ENCODE measurements at places on chromosomes 11 and 22.

DNA sequence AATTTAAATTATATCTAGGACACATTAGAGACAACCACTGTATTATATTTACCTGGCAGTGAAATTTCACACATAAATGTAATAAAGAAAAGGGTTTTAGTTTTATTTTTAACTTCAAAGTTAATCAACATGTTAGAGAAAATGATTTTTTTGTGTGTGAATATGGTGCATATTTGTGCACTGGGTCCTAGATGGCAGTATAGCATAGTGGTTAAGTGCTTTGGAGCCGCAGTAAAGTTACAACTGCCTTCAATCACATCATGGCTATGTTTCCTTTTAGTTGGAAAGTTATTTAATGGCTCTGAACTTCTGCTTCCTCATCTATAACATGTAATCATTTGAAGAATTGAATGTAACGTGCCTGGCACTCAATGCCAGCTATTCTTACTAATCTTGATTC lies 108.9 kb upstream of the DDI1 start:
- no peak for DNase-seq

GRCh38 chr11:118673361-118674081 lies 5.9 kb downstream of the TREH start:
- DNase-seq = no peak

GRCh38 chr11:9625162-9625561 lies 38.7 kb upstream of the SWAP70 start:
- DNase-seq = no peak

DNA sequence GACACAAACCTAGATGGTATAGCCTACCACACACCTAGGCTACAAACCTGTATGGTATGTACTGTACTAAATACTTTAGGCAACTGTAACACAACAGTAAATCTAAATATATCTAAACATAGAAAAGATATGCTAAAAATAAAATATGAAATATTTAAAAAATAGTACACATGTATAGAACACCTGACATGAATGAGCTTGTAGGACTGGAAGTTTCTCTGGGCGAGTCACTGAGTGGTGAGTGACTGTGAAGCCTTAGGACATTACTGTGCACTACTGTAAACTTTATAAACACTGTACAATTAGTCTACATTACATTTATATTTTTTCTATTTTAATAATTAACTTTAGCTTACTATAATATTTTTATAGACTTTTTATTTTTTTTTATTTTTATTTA lies 1301.3 kb downstream of the FAM181B start:
- no peak for DNase-seq

DNA sequence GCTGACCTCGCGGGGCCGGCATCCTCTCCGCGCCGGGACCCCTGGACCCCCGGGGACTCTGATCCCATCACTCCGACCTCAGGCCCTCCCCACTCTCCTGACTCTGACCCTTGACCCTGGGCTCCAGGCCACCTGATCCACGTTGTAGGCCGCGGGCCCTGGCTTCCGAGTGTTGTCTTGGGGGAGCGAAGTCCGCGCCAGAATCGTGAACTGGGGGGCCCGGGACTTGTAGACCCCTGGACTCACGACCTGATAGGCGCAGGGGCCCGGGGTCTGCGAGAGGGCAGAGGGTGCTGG lies 716 bp upstream of the TYMP start:
- no peak for DNase-seq

- no peak for DNase-seq
Measured at GRCh38 chr11:7844521-7844920, 47.8 kb upstream of the OR5P2 start.

DNA sequence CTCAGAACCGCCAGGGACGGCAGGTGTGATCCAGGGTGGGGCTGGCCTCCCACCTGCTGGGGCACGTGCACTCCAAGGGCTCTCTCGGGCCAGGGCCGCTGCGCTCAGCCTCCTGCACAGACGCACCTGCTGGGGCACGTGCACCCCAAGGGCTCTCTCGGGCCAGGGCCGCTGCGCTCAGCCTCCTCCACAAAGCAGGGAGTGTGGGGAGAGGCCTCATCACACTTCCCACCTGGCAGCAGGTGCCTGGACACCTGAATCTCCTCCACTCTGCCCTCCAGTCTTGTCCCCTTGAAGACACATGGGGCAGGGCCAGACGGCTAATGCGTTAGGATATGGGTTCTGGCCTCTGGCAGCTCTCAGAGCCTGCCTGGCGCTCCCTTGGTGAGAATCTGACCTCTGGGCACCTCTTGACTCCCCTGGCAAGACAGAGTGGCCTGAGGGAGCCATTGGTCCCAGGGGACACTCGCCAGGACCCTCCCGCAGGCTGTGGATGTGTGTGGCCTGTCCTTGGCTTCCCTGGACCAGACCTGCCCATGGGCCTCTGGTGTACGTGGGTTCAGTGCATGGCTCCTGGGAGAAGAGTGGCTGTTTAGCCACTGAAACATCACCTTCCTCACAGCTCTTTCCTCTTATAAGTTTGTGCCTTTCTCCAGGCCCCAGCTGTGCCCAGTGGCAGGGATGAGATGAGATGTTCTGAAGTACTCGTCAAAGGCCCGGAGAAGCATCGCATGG lies 73.5 kb downstream of the BRD1 start:
- no peak for DNase-seq

GRCh38 chr11:118382954-118383353 lies 18.5 kb upstream of the ATP5MG start:
- DNase-seq = no peak

DNA sequence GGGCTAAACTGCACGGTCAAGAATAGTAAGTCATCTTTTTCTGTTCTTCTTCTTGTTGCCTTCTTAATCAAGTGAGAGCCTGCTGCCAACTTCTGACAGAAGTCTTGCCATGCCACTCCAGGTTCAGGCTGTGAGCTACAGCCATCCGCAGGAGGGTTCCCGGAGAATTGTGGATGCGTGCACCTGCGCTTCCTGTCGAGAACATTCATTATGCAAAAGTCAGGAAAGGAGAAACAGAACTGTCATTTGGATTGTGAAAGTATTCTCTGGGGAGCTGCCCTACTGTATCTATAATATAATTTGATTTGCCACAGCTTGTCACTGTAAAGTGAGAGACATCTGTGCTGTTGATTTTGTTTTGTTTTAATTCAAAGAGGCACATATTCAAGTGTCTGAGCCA lies 12.3 kb downstream of the IL17RA start:
- DNase-seq = no peak

GRCh38 chr11:120032766-120033390 lies 105.0 kb downstream of the TRIM29 start:
- no peak for DNase-seq

DNA sequence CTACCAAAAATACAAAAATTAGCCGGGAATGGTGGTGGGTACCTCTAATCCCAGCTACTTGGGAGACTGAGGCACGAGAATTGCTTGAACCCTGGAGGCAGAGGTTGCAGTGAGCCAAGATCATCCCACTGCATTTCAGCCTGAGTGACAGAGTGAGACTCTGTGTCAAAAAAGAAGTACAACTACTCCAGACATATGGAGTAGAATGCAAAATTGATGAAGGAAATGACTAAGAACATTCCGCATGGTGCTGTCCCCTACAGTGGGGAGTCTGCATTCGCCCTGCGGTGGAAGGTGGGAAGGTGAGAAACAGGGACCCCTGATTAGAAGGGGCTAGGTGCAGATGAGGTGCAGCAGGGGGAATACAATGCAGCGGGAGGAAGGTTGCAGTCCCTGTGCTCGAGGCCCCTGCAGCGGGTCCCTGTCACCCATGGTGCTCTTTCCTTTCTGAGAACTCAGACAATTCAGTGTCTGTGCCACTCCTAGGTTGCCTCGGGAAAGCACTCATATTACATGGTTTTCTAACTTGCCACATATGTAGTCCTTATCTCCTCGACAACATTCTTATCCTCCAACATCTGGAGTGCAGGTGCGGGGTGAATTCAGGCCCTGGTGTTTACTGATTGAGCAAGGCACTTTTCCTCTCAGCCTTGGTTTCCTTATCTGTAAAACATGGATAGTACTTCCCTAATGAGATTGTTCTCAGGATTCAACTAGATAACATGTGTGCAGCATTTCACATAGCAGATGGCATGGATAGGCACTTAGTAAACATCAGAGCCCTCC lies 5.2 kb downstream of the POLD4 start:
- DNase-seq = no peak

- DNase-seq = no peak
Measured at GRCh38 chr11:65430406-65431217, 8.0 kb downstream of the NEAT1 start.

DNA sequence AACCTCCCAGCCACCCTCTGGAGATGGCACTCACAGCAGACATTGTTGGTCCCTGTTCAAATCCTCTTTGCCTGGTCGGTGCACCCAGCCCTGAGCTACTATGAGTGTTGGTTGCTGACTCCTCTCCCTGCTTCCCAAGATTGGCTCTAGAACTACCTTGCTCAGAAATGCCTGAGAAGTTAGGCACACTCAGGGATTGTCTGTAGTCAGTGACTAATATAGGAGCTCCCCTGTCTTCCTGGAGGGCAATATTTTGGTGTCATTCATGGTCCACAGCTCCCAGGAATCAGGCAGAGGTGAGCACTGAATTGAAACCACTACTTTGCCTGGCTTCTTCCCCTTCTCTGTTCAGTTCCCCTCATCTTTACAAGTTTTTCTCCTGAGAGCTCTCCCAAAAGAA lies 325.9 kb downstream of the MIAT start:
- no peak for DNase-seq

DNA sequence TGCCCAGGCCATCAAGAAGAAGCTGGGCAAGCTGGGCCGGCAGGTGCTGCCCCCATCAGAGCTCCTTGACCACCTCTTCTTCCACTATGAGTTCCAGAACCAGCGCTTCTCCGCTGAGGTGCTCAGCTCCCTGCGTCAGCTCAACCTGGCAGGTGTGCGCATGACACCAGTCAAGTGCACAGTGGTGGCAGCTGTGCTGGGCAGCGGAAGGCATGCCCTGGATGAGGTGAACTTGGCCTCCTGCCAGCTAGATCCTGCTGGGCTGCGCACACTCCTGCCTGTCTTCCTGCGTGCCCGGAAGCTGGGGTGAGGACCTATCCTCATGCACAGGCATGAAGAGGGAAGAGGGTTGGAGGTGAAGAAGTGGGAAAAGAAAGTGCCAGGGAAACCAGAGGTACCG lies 5.3 kb upstream of the NHERF4 start:
- DNase-seq = no peak

DNA sequence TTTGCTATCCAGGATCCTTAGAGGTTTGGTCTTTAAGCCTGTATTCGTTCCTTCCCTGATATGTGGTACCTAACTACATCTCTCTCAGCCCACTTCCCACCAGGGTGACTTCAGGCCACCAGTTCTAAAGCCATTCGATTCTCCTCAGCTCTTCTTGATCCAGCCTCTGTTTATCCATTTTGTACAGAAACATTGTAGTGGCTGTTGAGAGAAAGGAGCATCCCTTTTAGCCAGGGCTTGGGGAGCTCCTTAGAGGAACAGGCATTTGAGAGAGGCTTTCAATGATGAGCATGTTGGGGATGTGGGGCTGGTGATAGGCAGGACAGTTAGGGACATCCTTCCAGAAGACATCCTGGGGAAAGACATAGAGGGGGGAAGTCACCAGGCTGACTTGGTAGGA lies 17.9 kb downstream of the UBE2L3 start:
- DNase-seq = no peak

DNA sequence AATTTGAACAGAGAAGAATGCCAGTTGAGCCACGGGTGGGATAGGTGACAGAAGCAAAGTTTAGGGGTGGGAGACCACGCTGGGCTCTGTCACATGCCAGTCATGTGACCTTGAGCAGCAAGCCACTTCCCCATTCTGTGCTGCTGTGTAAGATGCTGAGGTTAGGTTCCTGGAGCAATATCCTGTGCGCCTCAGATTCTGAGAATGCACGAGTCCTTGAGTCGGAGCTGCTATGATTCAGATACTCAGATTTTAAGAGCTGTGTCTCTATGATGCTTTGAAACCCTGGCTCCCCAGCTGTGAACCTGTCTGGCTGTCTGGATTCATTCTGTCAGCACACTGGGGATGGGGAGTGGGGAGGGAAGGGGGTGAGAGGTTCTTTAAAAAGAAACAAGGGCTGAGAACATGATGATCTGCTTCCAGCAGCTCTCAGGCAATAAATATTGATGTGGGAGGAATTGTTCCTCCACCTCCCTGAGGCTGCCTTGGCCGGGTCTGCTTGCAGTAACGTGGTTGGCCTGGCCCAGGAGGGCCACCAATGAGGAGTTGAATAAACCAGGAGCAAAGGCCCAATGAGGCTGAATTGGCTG lies 24.0 kb downstream of the SLCO2B1 start:
- no peak for DNase-seq

GRCh38 chr11:7604331-7604955 lies 68.9 kb downstream of the CYB5R2 start:
- DNase-seq = no peak

DNA sequence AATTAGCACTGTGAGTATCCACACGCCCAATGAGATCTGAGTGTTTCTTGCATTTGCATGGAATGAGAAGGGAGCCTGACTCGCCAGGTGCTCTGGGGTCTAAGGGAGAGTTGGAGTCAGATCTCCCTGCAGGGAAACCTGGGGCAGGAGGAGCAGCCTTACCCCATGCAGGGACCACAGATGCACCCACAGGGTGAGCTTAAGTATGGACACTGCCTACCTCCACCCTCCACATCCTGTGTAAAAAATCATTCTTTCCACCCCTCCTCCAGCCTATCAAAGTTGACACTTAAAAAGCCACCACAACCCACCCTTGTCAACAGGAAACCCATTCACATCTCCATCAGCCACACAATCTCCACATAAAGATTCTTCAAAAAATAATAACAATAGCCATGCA lies 67.0 kb upstream of the IGLL5 start:
- no peak for DNase-seq

DNA sequence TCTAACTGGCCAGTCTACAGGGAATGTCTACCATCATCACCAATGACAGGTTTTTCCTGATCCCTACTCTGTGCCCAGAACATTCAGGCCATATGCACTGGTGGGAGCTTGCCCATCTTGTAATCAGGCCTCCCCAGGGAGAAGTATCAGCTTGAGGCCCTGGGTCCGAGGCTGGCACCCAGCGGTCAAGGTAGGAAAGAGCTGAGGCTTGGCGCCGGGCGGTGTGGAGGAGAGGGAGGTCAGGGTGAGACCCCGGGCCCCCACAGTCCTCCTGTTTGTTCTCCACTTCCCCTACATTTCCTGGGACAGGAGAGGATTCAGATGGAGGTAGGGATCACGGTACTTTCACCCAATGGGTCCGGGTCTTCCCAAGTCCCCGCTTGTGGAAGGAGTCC lies 15.5 kb downstream of the TSKU start:
- DNase-seq = no peak

- no peak for DNase-seq
Measured at GRCh38 chr11:64864473-64865285, 13.7 kb downstream of the EHD1 start.

- no peak for DNase-seq
Measured at GRCh38 chr11:75072582-75072981, 24.1 kb downstream of the OR2AT4 start.
